ENCODE measurements at places on chromosomes 5 and 9. TPM values are rescaled to one million over a fixed set of nuclear protein-coding genes. Genes with fewer than 3 reads are reported as not detected.

Gene JAKMIP2
- total RNA-seq, result 0.22 TPM

Gene MYMK
- not detected for total RNA-seq

Gene INSL6
- total RNA-seq, result not detected

Gene APBA1
- total RNA-seq, result 9.2 TPM

Measured in placental pericyte (primary cell).